ENCODE measurements at places on chromosomes 2 and 18.

GRCh38 chr2:8098476-8099266 is 583.2 kb upstream of the ID2 start:
- DNase-seq = no peak

DNA sequence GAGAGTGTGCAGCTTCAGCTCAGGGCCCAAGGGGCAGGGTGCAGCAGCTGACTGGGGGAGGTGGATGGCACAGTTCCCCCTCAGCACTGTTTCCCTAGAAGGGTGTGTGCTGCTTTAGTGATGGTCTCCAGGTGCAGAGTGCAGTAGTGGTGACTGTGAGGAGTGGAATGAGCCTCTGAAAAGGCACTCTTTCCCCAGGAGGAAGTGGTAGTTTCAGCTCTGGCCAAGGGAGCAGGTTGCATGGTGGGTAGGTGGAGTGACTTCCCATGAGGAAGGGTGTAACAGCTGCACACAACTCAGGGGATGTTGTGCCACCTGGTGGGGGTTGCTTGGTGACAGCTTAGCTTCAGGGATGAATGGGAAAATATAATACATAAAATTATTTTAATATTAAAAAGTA is 251.5 kb upstream of the NXPH2 start:
- no peak for DNase-seq

DNA sequence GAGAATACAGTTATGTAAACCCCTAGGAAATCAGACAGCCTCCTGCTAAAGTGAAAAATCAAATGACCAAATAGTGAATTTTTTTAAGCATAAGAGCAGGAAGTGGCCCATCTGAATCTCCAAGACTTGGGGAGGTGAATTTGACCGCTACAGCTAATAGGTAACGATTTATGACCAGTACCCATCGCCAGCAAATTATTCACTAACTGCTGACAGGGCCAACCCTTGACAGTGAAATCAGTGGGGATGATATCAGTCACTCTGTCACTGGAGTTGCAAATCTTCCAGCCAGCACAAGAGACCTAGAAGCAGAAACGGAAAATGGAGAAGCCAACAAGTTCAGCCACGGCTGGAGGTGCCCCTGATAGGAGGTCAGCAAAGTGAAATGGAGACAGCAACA is 164.3 kb upstream of the PIK3C3 start:
- no peak for DNase-seq

DNA sequence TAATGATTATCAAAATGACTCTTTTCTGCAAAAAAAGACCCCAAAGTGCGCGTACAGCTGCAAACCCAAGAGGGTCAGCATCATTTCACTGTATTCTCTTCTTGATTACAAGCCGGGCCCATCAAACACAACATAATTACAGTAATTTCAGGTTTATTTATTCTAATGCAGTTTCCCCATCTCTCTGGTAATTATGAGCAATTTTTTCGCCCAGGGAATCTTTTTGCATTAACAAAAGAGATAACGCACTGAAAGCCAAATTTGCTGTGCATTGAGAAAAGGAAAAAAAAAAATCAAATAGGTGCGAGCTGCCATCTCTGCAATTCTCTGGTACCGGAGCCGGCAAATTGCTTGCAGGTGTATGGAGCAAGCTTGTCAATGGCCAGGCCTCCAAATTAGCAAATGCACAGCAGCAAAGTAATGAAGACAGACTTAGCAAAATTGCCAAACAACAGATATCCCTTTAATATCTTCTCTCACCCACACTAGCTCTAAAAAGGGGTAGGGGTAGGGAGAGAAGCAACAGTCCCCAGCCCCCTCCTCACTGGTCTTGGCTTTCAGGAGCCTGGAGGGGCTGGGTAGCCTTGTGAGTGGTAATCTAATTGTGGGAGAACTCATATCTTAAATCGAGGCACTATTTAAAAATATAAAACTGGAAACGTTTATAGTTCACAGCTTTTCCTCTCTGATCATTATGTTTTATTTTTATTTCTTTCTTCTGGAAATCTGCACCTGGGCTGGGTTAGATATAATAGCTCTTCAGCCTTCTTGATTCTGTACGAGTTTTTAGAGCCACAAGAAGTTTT is 6.7 kb downstream of the DLX1 start:
- DNase-seq = peak; percentile 95

- DNase-seq = no peak
Measured at GRCh38 chr2:181779288-181780021, 99.1 kb upstream of the NEUROD1 start.
